Body of pancreas (tissue), 4 donors: ENCODE measurements at places on chromosomes 16 and 17.

DNA sequence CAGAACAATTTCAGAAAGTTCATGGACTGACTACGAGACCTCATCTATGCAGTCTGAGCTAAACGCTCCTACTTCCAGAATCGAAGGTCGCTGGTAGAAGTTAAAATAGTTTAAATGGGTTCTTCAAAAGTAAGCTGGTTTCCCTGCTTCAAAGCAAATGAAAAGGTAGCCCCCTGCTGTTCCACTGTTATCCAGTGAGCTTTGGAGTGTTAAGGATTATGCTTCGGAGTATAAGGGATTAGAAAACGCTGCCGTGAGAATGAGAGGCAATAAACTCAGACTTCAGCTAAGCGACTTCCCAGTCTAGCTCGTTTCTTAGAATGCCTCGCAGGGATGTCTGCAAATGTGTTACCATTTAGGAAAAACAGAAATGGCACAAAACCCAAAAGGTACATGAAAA, 12.4 kb downstream of the MLYCD start:
- no peak for DNase-seq

GRCh38 chr16:87713451-87714229, 52.1 kb downstream of the KLHDC4 start:
- no peak for DNase-seq

DNA sequence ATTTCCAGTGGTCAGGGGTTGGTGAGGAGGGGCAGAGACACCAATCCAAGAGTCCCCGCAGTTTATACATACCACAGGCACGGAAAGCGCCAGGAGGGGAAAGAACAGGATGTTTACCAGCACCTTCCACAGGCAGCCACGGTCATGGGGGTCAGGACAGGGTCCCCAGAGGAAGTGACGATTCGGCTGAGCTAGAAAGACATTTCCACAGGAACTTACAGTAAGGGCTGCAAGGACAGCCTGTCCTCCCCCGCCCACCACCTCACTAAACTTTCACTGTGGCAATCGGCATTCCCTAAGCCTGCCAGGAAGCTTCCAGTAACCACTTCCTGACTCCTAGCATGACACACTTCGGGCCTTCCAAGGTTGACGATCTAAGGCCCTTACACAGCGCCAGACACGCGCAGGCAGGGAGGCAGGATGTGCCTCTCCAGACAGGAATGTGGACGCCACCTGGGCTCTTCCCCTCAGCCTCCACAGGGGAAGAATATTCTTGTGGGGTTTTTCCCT, 1.2 kb upstream of the MT2A start:
- peak; percentile 70 for DNase-seq

DNA sequence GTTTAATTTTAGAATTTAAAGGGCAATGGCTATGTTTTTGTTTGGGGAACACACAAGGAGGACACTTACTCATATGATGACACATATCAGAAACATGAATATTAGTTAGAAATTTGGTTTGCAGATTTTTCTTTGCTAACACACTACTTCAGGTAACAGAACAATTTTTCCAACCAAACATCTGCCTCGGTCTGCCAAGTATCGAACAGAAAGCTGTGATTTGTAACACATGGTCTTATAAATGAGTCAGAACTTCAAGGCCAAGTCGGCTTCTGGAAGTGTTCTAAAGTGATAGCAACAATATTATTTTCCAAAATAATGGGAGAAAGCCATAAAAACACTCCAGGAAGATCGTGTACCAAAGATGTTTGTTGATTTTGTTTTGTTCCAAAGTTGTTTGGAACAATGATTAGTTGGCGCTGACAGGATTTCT, 75.9 kb upstream of the PMFBP1 start:
- peak; percentile 67 for DNase-seq

GRCh38 chr17:1978396-1978949, 46.7 kb downstream of the RTN4RL1 start:
- no peak for DNase-seq

DNA sequence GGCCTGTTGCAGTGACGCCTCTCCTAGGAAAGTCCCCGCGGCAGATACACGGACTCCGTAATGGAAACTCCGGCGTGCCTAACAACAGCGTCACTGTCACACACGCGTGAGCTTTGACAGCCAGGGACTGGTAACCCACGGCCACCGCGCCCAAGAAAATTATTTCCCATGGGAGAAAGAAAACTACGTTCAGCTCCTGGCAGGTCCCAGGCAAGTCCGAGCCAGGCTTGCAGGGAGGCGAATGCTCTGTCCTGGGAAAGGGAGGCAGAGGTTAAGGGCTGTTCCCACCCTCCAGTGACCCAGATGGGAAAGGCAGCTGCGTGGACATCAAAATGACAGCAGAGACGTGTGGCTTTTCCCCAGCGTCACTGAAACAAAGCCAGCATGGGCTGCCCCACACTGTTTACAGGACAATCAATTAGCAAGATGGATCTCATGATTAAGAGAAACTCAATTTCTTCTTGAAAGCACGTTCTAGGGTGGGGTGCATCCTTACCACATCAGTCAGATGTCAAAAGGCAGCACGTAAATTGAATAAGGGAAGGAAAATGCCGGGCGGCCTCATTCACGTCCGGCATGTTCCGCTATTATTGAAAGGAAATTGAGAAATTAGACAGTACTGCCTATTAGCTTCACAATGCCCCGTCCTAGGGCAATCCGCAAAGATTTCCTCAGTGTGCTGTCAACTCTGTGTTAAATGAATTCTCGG, 82.5 kb downstream of the NXN start:
- no peak for DNase-seq

DNA sequence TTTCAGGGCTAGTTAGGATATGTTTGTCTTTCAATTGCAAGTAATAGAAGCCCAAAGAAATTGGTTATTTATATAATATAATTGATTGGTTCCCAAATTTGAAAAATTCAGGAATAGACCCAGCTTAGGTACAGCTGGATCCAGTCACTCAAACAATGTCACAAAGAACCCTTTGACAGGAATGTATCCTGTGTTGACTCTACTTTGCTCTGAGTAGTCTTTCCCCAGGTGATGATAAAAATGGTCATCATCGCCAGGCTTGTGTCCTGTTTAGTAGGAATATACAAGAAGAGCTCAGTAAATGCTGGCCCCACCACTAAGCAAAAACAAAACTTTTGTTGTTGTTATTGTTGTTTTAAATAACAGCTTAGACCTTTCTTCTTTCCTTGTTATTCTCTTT, 35.0 kb downstream of the MAPT start:
- no peak for DNase-seq

- DNase-seq, result peak; percentile 84
Measured at GRCh38 chr17:75844530-75845057, 390 bp upstream of the UNC13D start.

DNA sequence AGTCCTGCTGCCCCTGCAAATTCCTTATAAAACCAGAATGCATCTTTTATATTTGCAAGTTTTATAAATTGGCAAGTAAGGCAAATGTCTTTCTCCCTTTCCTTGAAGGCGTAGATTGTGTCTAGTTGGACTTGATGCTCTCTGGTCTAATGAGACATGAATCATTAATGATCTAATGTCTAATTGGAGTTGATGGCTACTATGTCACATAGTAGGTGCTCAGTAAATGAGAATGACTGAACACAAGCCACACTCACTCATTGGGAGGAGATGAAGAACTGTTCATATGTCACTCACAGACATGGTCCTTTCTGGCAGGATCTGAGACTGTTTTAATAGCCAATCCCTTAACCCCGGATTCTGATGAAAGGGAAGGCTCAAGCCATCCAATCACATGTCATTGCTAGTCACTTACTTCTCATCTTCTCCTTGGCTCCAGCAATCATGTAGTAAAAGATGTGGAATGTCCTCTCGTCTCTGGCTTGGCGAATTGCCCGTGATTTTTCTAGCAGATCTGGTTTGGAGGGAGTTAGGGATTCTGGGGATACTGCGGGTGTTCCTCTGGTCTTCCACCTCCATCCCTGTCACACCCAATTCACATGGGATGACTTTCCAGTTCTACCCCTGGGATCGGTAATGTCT, 81.0 kb downstream of the MYH11 start:
- DNase-seq, result no peak

DNA sequence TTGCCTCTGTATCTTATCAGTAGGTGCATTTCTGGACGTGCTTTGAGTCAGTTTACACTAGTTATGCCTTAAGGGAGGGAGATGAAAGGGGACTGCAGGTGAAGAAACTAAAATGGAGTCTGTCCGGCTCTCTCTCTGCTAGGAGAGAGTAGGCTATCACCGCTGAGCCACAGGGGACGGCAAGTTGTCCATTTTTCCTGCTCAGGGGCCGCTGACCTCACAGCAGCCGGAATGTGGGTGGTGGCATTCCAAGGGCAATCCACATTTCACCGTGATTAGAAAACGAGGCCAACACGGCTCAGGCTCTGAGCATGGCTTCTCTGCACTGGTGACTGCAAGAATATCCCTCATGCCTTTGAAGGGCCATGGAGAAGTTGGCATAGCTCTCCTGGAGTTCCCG, 19.0 kb upstream of the KLHDC4 start:
- peak; percentile 43 for DNase-seq

GRCh38 chr16:11076259-11077018, 132.1 kb downstream of the CLEC16A start:
- DNase-seq, result no peak

DNA sequence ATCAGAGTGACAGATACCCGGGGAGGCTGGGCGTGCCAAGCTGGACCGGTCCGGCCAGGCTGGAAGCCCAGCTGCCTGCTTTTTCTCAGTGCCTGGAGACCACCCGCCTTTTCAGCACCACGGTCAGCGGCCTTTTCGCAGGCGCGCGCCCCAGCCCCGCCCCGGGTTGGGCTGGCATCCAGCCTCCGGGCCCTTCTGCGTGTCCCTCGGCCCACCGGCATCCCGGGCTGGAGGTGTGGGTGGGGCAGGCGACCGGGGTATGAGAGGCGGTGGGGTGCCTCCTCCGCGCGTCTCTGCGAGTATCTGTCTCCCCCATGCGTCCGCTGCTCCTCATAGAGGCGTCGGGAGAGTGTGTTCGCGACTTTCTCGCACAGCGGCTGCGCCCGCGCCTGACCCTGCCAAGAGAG, 102.5 kb downstream of the MRM1 start:
- DNase-seq, result peak; percentile 22

DNA sequence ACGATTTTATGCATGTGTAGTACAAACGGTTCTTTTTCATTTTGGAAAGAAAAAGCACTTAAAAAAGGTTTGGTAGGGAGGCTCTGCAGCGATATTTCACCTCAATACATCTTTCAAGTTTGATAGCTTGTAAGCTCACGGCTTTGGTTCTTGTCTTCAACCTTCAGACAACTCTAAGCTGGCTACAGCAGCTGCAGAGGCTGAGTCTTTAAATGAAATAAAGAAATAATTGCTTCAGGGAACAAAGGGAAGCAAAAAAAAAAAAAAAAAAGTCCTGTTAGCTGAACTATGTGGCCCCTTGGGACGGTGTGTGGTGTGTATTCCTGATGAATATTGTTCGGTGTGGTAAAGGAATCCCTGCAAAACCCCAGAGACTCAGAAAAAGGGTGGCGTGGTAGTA, 265.1 kb downstream of the NTN1 start:
- DNase-seq, result no peak

- DNase-seq, result no peak
Measured at GRCh38 chr17:39151150-39151942, at the start of gene PLXDC1. TSS of gene PLXDC1 (minus strand) at chr17:39151637. CDS start at chr17:39151437, 200 bp downstream.

DNA sequence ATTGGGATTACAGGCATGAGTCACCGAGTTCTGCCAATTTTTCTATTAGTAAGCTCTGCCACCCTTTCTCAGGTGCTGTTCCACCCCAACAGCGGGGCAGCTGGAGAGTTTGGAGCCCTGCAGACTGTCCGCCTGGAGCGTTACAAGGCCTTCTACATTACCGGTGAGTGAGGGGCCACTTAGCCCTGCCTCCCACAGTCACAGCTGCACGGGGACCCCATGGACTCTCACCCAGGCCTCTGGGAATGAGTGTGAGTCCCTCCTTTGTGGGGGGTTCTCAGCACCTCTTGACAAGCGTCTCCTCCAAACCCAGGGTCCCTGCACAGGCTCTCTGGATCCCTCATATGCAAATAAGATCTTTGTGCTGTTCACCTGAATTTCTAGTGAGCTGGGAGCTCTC, 56.0 kb downstream of the WIPI1 start:
- no peak for DNase-seq

- DNase-seq, result no peak
Measured at GRCh38 chr17:17668775-17669579, 12.3 kb upstream of the RAI1 start.

DNA sequence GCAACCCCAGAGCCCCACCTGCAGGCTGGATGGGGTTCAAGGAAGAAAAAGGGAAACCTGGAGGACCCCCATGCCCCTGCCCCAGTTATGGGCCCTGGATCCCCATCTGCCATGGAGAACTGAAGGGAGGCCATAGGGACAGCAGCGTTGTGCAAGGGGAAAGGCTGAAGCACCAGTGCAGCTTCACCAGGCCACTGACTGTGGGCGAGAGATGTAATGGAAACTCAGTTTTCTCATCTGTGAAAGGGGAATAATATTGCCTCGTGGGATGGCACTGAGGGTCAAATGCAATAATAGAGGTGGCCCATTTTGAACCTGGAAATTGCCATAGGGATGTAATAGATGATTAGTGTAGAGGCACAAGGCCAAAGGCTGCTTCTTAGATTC, 9.9 kb upstream of the TSPOAP1 start:
- no peak for DNase-seq

DNA sequence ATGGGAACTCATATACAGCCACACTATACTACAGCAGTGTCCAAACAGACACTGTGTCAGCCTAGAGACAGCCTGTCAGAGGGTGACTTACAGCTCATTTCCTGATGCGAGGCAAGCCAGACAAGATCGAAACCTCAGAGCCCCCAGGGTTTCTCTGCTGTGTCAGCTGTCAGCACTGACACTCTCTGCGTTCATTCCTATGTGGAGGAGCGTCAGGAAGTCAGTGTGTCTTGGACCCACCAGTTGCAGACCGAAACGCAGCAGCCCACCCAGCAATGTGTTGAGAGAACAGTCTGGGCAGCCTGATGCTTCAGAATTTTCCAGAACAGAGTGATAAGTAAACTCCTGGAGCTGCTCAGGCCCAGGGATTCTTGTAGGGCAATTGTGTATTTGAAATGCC, 20.6 kb upstream of the MAPT start:
- DNase-seq, result no peak

- no peak for DNase-seq
Measured at GRCh38 chr17:19254651-19255050, 17.5 kb downstream of the EPN2 start.

- DNase-seq, result no peak
Measured at GRCh38 chr17:82092628-82092994, 5.4 kb downstream of the FASN start.

- DNase-seq, result no peak
Measured at GRCh38 chr16:534856-535445, 7.4 kb downstream of the CAPN15 start.
